ENCODE measurements at places on chromosomes 16 and 17.

GRCh38 chr17:42291129-42291528 is 2.8 kb downstream of the STAT5A start:
- no peak for DNase-seq

DNA sequence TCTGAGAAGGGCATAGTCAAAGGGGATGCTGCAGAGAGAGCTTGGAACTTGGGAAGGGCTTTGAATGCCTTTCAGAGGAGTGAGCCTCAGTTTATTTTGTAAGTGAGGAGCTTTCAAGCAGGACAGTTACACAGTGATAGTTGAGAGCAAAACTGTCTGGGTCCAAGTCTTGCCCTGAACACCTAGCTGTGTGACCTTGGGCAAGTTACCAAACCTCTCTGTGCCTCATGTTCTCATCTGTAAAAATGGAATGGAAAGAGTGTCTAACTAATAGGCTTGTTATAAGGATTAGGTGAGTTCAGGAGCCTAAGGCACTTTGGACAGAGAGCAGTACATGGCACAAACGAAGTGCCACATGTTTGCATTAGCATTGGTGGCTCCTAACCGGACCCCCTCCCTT is 27.0 kb upstream of the TAC4 start:
- DNase-seq: no peak

GRCh38 chr16:24046442-24046841 is 209.7 kb upstream of the CACNG3 start:
- DNase-seq: no peak

DNA sequence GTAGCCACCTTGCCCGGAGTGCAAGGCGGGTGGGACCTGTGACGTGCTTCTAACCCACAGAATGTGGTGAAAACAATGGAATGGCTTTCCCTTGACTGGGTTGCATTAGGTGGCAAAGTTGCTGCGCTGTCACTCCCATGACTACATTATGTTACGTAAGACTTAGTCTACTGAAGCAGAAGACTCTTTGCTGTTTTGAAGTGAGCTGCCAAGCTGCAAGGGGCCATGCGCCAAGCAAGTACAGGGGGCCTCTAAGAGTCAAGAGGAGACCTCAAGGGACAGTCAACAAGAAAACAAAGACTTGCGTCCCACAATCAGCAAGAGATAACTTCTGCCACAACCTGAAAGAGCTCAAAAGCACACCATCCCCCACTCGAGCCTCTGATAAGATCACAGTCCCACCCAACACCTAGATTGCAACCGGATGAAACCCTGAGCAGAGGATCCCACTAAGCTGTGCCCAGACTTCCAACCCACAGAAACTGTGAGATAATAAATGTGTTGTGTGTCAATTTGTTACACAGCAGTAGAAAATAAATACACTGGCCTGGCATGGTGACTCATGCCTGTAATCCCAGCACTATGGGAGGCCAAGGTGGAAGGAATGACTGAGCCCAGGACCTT is 16.5 kb downstream of the ANKRD11 start:
- no peak for DNase-seq

DNA sequence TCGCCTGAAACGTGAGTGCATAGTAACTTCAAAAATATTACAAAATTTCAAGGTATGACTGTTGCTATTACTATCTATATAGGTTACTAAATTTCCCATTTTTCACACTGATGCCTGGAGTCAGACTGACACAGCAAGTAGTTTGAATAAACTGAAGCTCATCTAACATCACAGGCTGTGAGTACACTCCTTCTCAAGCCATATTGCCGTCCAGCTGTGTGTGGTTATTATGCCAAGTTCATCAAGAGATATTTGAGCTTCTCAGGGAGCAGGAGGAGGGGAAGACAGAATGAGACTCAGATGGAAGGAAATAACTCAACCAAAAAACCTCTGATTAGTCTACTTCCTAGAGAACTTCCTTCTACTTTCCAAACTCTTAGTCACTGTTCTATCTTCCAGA is 473.9 kb downstream of the TOX3 start:
- no peak for DNase-seq

DNA sequence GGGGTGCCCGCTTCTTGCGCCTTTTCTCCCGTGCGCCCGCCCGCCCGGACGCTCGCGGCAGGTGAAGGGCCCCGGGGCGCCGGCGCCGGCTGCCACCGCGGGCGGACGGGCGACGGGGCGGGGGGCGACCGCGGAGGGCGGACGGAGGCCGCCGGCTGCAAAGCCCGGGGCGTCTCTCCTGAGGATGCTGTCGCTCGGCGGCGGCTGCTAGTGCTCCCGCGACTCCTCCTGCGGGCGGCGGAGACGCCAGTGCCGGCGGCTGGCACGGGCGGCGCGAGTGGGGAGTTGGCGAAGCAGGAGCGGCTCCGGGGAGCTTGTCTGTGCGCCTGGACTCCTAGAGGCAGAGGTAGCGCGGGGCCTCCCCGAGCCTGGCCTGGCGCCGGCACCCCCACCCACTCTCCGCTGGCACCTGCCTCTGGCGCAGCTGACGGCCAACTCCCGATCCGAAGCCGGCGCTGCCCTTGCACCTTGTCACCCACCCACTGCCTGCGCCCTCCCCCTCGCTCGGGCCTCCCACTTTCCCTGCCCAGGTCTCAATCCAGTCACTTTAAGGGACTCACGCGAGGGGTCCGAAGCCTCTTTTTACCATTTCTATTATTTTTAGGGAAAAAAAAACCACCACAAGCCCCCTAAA is at the start of gene FAM20A:
Gene FAM20A (minus strand): TSS at position 437 of the 634 bp plus-strand sequence. CDS start 701 bp downstream, outside the sequence.
- DNase-seq: no peak

- DNase-seq: no peak
Measured at GRCh38 chr17:70271200-70271599, 101.9 kb downstream of the KCNJ2 start.

DNA sequence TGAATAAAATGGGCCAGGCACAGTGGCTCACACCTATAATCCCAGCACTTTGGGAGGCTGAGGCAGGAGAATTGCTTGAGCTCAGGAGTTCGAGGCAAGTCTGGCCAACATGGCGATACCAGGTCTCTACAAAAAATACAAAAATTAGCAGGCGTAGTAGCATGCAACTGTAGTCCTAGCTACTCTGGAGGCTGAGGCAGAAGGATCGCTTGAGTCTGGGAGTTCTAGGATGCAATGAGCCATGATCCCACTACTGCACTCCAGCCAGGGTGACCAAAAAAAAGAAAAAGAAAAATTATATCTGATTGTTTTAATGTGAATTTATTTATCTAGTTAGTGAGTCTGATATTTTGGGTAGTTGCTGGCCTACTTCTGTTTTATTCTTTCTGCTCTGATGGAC is 7.0 kb downstream of the IL34 start:
- DNase-seq: no peak

- no peak for DNase-seq
Measured at GRCh38 chr16:75789237-75789636, 62.9 kb upstream of the CPHXL start.

DNA sequence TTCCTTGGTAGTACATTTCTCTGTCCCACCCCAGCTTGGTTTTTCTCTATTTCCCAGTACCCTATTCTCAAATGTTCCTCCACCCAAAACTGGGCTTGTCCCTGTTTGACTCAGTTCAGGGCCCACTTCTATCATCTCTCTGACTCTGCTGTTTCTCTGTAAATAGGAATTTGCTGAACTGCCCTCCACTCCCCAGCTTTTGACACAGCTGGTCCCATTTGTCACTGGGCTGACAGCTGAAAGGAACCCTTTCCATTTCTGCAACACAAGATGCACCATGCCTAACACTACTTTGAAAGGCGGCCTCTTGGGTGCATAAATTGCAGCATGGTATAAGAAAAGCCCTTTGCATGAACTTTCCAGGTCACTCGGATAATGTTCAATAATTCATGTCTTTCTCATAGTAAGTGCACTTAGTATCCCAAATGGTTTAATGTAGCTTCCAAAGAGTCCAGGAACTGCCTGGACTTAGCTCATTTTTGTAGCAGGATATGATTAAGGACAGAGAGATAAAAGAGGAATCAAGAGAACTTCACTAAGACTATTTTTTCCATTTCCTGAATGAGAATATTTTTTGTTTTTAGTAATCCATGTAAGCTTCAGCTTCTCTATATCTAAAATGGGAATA is 256.7 kb downstream of the CDH11 start:
- no peak for DNase-seq

GRCh38 chr17:57619061-57619937 is 125.8 kb downstream of the CCDC182 start:
- no peak for DNase-seq

DNA sequence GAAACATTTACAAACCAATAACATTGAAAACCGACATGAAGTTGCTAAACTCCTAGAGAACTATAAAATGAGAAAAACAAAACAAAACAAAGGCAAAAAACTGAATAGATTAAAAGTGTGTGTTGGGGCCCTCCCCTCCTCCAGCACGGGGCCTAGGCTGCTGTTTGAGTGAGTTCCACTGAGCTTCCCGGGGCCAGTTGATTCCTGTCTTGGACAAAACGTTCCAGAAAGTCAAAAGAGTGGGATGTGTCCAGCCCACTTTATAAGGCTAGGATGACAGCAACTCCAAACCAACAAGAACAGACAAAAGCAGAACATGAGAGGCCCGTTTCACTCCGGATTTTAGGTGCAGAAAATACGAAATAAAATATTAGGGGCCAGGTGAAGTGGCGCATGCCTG is 11.6 kb upstream of the CSNK1D start:
- no peak for DNase-seq

DNA sequence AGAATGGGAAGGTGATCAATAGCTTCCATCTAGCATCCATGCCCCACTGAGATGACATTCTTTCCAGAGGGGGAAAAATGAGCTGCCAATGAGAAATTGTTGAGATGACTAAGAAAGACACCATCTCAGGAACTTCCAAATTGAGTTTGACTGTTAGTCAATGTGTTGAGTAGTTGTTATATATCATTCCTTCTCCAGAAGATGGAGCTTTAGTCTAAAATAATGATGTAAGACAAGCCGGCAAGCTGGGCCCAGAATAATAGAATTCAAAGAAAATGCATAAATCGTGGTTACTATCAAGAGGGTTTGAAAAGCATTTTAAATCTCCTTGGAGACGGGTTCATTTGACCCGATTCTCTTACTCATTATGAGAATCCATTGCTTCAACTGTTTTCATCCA is 71.0 kb upstream of the ATF7IP2 start:
- DNase-seq: no peak

GRCh38 chr17:37796076-37796475 is 51.2 kb upstream of the HNF1B start:
- no peak for DNase-seq

DNA sequence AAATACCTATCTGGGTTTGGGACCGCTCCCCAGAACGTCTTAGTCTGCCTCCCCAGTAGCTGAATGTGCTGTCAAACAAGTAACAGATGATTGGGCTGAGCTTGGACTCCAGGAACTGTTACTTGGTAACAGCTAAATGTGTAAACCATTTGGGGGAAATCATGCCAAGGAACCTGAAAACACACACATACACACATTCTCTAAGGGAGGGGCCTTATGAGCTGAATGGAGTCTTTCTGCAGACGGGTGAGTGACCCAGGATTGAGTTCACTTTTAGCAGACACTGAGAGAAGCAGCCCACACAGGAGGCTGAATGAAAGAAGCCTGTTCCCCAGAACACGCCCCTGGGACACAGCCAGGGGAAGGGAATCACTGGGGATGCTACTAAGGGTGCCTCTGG is 1.6 kb downstream of the ACLY start:
- DNase-seq: no peak

GRCh38 chr16:2752850-2753732 is 653 bp downstream of the SRRM2 start:
- DNase-seq: no peak

GRCh38 chr16:13919330-13919682 is 648 bp upstream of the ERCC4 start:
- no peak for DNase-seq

DNA sequence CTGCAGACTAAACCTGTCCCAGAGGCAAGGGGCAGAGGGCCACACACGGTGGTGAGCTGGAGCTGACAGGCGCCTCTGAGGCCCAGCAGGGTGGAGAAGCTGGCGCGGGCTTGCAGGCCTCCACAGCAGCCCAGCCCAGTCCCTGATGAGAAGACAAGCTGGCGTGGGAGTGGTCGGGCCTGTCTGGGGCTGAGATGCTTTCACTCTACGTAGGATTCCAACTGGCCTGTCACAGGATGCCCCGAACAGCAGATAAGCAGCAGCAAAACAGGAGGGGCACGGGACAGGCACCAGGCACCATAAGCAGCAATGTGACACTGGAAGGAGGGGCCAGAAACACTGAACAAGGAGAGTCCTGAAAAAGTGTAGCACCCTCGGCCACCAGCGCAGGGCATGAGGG is 40.1 kb downstream of the PEMT start:
- DNase-seq: no peak

- DNase-seq: no peak
Measured at GRCh38 chr17:55652825-55653224, 69.8 kb downstream of the TMEM100 start.

- no peak for DNase-seq
Measured at GRCh38 chr16:82630219-82630618, 3.5 kb downstream of the CDH13 start.

- no peak for DNase-seq
Measured at GRCh38 chr17:14116263-14117024, 47.1 kb downstream of the COX10 start.

DNA sequence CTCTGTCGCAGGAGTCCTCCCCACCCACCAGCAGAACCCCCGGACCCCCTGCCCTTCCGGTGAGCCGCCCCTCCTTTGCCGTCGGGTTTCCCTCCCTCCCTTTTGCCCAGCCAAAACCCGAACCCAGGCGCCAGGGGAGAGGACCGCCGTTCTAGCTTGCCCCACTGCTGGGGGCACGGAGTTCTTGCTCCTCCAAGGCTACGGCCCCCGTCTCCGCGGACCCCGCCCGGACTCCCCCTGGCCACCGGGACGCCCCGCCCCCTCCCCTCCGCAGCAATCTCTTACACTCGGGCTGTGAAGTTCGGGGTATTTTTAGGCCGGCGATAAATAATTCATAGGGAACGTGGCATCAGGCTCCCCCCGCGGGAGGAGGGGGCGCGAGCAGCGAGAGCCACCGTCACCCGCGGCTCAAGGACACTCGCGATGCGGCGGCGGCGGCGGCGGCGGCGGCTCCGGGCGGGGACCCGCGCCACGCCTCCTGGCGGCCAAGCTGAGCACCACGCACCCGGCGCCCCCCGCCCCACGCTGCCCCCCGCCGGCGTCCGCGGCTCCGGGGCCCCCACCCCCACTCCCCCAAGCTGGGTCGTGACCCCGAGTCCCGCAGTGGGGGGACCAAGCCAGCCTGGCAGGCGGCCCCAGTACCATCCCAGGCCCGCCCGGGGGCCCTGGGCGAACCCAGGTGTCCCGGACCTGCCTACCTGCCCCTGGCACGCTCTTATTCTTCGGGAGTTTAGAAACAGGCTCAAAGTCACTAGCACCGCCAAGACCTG is at the start of gene GRIN2C:
Gene GRIN2C (minus strand): TSS at position 427 of the 770 bp plus-strand sequence. CDS start 4,793 bp downstream, outside the sequence.
- DNase-seq: no peak

- no peak for DNase-seq
Measured at GRCh38 chr17:7260651-7261378, 1.5 kb downstream of the CLDN7 start.

DNA sequence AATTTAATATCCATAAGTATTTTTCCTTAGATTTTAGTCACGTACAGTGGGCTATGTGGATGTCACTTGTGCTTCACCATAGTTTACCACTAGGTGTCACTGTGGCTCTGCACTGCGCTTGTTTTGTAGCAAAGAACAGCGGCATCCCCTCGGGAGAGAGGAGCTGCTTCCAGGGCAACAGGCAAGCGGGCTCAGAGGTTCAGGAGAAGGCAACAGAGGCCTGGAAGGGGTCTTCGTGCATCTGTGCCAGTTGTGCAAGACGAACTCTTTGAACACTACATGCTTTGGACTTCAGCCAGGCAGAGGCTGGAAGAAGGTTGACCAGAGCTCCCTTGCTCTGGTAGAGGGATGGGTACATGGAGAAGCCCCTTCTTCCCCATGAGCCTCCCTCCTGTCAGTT is 20.6 kb downstream of the CYB561 start:
- DNase-seq: no peak

- DNase-seq: no peak
Measured at GRCh38 chr16:85415196-85416090, 197.7 kb upstream of the GSE1 start.

Data from vagina (tissue), 2 donors.